SJSA1 (cell line): ENCODE measurements at places on chromosomes 16 and 17.

DNA sequence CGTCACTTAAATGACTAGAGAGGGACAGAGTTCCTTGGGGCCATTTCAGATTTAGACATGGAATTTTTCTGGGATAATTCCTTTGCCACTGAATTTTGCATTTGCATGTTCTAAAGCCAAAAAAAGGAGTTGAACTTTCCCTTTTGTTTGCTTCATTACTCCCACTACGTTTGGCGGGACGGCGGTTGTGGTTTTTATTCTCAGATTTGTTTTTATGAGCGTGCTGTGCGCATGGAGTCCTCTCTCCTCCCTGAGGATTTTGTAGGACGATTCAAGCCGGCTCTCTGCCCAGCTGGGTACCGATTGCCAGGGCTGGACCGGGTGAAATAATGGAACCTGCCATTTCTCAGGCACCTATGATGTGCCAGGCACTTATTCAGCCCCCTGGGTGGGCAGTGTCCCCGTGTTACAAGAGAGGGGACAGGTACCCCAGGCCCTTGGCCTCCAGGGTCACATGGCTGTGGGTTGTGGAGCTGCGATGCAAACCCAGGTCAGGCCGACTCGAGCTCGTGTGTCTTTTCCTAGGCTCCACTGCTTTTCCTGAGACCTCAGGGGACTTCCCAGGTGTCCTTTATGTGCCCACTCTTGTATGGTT, 18.8 kb downstream of the CMIP start:
- DNase-seq: no peak

GRCh38 chr17:56602292-56603130, 9.0 kb downstream of the NOG start:
- no peak for DNase-seq

DNA sequence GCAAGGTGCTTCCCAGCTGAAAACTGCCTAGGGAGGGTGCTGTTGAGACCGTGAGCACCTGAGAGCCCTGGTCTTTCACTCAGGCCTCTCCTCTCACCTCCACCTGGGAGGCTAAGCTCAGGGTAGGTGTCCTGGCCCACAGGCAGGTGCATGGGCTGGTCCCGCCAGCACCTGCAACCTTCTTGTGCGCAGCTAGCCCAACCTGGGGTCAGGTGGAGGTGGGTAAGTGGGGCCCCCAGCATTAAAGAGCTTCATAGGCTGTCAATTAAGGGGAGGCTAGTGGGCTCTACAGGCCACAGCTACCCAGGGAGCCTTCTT, 8.7 kb downstream of the ADCY7 start:
- DNase-seq: no peak

GRCh38 chr16:72191551-72191950, 19.6 kb upstream of the PMFBP1 start:
- no peak for DNase-seq

GRCh38 chr17:12815642-12816141, 26.4 kb downstream of the ARHGAP44 start:
- DNase-seq: no peak

DNA sequence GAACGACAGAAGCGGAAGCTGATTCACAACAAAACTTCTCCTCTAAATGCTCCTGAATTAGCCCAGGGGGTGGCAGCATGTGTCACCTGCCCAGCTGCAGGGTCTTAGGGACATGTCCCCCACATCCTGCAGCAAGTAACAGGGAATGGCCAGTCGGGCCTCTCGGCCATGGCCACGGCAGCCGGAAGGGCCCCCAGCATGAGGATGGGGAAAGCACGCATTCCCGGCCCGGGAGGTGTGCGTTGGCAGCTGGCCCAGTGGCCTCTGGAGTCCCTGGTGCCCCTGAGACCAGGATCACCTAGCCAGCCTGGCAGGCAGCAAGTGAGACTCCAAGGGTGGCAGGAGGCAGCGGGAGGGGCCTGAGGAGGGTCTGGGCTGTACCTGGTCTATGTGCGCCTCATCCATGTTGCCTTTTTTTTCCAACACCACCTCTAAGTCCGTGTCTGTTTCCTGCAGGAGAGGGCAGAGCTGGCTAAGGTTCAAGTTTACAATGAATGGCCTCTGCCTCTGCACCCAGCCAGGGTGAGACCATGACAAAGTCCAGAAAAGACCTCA, 7.0 kb downstream of the KNOP1 start:
- no peak for DNase-seq

DNA sequence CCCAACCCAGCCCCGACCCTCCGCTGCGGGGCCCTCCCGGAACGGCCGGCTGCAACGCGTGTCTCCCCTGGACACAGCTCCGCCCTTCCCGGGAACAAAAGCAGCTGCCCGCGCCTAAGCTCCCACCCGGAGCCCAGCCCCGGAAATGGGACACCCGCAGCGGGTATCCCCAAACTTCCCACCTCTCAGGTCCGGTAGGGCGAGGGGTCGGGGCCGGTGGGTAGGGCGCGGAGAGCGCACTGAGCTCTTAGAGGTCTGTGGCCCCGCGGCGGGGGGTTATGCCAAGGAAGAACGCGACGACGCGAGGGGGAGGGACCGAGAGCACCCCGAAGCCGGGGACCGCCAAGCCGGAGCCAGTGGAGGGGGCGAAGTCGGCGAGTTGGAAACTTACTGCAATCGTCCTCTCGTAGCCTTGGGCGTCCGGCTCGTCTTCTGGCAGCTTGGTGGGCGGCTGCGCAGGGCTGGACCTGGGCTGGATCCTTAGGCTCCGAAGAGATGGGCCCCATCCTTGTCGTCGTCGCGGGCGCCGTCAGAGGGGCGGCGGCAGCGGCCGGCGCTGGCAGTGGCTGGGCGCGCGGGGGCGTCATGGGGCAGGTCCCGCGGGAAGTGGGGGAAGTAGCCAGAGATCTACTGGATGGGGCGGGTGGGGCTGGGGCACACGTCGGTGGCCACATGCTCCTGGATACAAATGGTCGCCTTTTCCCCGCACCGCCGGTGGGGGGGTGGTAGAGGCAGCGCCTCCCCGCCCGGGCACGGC, 6.9 kb downstream of the USP6 start:
- DNase-seq: no peak

- DNase-seq: no peak
Measured at GRCh38 chr16:4096509-4096908, 19.7 kb downstream of the ADCY9 start.

DNA sequence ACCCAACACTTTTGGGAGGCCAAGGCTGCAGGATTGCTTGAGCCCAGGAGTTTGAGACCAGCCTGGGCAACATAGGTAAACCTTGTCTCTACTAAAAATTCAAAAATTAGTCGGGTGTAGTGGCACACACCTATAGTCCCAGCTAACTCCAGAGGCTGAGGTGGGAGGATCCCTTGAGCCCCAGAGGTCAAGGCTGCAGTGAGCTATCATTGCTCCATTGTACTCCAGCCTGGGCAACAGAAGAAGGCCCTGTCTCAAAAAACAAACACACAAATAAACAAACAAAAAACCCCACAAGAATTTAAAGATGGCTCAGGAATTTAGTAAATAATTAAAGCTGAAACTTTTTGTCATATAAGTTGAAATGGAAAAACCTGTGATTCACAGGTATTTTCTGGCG, 2.3 kb upstream of the TMEM170A start:
- DNase-seq: no peak

GRCh38 chr16:35339337-35339736, 1879.9 kb downstream of the TP53TG3F start:
- DNase-seq: no peak

DNA sequence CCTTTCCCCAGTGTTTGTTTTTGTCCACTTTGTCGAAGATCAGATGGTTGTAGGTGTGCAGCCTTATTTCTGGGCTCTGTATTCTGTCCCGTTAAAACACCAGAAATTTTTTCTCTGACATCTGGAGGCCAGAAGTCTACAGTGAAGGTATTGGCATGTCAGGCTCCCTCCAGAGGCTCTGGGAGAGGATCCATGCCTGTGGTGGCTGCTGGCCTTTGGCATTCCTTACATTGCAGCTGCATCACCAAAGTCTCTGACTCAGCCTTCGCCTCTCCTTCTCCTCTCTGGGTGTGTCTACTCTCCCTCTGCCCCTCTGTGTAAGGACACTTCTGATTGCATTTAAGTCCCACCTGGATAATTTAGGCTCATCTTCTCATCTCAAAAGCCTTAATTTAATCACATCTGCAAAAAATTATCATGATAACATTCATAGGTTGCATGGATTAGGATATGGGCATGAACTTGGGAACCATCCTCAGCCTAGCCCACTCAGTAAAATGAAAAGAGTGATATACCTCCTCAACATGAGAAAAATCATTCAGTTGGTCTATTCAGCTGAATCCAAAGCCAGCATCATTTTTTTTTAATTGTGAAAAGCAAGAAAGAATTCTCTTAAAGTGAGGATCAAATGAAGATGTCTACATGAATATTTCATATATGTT, 78.0 kb downstream of the MAP2K6 start:
- peak; percentile 70 for DNase-seq

- DNase-seq: no peak
Measured at GRCh38 chr17:76276069-76276431, 10.9 kb downstream of the UBALD2 start.

DNA sequence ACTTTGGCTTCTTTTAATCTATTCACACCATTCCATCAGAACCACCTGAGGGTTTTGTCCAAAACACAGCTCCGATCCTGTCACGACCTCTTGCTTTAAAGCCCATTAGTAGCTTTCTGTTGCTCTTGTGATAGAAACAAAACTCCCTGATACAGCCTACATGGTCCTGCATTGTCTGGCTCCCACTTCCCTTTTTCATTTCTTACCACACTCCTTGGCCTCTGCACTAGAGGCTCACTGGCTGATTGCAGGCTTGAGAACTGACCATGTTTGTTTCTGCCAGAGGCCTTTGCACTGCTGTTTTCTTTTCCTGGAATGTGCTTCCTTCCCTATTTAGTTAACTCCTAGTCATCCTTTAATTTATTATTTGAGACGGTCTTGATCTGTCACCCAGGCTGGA, 23.7 kb downstream of the IST1 start:
- DNase-seq: no peak

GRCh38 chr17:27630607-27631410, at the start of gene LGALS9:
TSS of gene LGALS9 (plus strand) at chr17:27631188. CDS start at chr17:27631266, 78 bp downstream.
- no peak for DNase-seq

- DNase-seq: no peak
Measured at GRCh38 chr16:54112451-54113206, 174.0 kb downstream of the IRX3 start.

DNA sequence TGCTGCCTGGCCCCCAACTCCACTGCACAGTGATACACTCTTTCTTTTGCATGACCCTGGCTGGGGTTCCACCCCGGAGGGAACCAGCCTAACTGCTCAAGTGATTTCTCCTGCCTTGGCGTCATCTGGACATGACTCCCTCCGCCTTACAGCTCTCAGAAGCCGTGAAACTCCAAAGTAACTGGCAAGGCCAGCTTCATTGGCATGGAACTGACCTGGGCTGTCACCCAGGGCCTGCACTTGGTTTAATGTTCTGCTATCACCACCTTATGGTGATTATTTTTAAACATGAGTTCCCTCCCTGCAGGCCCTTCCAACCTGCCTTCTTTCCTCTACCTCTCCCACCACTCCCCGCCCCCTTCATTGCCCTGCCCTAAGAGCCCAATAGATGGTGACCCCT, 139.7 kb upstream of the CDH5 start:
- DNase-seq: no peak

DNA sequence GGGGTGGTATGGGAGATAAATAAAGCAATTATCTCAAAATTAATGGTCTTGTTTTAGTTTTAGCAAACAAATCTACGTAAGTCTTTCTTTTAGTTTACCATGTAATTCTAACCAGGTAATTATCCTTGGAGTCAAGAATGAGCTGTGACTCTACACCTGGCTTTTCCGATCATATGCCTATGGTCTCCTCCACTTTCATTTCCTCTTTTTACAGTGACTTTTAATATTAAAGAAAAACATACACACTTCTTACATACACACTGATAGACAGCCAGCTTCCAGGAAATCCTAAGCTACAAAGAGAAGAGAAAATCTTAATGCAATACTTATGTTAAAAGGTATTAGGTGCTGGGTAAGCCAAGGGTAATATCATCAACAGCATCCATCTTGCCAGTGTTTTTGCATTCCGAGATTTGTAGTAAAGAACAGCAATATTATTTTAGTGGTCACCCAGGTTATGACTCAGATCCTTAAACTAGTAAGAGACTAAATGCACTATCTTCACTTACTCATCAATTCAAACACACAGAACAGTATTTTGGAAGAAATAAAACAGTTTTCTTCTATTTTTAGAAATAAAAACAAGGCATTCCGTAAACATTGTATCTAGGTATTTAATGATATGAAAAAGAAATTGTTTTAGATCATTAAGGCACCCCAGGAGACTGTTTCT, 4.4 kb upstream of the IRX5 start:
- DNase-seq: no peak

- peak; percentile 93 for DNase-seq
Measured at GRCh38 chr17:2122641-2123302, 67.9 kb downstream of the HIC1 start.

- DNase-seq: no peak
Measured at GRCh38 chr17:66441101-66441661, 138.8 kb downstream of the PRKCA start.

GRCh38 chr17:55090079-55090492, 121.5 kb downstream of the STXBP4 start:
- DNase-seq: no peak

- no peak for DNase-seq
Measured at GRCh38 chr17:67098006-67098405, 53.7 kb downstream of the CACNG1 start.

GRCh38 chr16:74651841-74652240, 14.8 kb downstream of the RFWD3 start:
- DNase-seq: no peak

DNA sequence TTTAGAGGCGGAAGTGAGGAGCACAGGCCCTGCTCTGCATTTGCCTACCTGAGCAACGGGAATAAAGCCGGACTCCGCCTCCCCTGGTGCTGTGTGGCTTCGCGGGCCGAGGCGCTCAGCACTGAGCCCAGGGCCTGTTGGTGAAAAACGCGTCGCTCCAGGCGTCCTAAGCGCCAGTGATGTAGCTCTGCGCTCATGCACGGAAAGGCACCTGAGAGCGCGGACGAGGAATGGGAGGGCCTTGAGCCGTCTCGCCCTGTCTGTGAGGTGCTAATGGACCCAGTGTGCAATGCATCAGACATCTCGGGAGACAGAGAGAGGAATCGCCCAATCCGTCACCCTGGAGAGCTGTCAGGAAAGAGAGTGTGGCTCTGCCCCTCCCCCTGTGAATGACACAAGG, 17.2 kb upstream of the ATP2A3 start:
- no peak for DNase-seq
